ENCODE measurements at places on chromosomes 11 and 22. TPM values are rescaled to one million over a fixed set of nuclear protein-coding genes. Genes with fewer than 3 reads are reported as not detected.

DNA sequence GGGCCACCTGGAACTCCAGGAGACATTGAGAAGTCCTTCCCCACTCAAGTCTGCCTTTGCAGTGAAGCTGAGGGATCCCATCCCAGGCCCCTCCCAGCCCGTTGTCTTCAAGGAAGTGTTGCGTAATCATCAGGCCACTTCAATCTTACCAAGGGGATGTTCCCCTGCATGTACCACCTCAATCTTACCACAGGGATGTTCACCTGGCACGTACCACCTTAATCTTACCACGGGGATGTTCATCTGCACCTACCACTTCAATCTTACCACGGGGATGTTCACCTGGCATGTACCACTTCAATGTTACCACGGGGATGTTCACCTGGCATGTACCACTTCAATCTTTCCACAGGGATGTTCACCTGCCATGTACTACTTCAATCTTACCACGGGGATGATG, 108.0 kb upstream of the SYN3 start:
- no peak for DNase-seq

DNA sequence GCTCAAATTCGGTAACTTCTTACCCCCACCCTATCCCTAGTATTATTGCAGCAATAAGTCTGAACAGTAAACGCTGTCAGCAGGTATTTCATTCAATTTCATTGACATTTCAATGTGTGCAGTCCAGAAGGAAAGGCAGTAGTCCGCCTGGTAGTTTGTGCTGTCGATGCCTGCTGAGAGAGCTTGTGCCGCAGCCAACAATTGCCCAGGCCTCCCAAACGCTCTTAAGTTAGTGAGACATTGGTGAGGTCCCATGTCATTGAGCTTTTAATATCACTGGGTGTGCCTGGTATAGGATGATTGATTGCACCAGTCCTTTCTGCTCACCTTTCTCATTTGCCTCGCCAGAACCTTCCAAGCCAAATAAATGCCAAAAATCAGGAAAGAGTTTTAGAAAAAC, 28.1 kb downstream of the ALKBH3 start:
- DNase-seq: no peak

DNA sequence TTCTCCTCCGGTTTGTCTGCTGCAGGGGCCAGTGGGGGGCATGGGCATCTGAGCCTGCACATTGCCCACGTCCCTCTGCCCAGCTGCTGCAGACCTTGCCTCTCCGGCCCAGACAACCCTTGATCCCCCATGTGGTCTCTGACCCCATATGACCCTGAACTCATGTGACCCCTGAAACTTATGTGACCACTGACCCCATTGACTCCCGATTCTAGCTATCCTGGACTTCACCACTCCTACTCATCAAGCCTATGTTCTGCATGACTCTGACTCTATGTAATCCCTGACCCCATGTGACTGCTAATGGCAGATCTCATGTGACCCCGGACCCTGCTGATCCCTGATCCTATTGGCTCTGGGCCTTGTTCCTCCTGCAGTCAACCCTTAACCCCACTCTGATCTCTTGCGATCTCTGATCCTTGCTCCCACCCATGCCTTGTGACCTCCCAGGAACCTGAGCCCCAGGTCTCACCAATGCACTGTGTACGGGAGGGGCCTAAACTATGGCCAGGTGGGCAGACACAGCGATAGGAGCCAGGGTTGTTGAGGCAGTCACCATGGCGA, 5.7 kb downstream of the LTBP3 start:
- DNase-seq: no peak

DNA sequence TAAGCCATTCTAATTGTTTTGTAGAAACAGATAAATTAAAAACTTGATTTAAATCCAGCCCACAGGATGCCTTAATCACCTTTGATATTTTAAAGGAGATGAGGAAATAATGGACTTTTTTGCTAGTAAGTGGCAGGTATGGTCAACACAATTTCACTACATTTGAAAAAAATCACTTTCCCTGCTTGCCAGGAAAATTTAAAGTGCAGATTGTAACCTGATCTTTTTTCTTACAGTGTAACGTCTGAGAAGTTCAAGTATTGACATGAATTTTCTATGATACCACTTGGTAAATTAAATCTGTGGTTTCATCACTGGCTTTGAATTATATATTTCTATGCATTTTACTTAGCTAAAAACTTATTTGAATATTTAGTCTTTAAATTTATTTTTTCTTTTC, 65.3 kb downstream of the ARHGEF12 start:
- DNase-seq: no peak

DNA sequence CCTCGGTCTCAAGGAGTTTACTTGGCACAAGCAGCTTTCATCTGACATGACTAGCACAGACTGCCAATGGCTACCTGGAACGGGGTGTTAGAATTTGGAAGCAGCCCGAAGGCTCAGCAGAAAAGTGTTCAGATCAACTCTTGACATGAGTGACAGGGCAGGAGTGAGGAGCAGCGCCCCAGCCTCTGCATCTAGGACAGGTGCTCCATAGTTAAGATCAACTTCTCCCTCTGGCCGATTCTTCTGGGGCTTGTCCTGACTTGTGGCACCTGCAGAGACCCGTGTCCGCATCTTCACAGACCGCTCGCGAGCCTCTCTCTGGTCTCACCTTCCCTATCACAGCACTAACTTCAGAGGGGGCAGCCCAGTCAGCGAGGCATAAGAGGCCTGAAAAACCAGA, 42.5 kb upstream of the CHKA start:
- DNase-seq: no peak

DNA sequence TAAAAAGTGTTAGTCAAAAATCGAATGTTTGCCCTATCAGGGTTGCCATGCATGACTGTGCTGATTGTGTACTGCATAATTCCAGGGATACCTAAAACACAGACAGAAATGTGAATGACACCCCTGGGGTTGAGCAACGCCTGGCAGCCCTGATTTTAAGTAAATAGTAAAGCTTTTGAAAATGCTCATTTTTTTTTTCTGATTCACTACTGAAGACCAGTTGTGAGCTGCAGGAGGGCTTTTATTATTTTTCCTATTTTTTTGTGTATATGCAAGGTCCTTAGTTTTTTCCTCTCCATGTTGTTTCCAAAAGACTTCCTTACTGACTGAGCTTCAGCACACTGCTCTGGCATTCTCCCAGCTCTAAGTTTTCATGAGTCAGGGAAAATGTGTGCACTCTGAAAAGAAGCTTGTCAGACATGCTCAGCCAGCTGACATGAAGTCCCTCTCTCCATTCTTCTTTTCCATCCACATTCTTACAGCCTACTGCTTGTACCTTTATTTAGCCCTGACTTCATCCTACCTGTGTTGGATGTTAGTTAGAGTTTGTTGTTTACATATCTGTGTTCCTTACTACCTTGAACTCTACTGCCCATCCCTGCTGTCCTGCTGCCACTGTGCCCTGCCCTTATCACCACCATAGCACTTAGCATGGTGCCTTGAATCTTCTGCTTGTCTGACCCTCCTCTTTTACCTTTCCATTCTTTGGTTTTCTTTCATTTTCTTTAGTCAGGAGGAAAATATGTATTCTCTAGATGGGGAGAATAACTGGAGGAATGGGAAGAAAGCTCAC, 79.5 kb downstream of the HORMAD2 start:
- DNase-seq: no peak

DNA sequence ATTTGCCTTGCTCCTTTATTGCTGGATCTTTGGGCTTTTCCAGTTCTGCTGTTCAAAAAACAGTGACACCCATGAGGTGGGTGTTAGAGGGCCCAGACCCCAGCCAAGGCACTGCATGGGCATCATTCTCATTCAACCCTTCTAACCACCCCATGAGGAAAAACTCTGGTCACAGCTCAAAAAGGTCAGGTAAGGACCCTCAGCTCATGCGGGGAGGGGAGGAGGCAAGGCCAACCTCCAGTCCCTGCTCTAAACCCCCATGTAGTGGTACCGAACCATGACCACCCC, 7.4 kb downstream of the GNB1L start:
- no peak for DNase-seq

The ROBO4 gene
- 0.95 TPM for polyA plus RNA-seq

GRCh38 chr22:32532820-32533128, 58.2 kb downstream of the FBXO7 start:
- no peak for DNase-seq

The KCNJ1 gene
- not detected for polyA plus RNA-seq

DNA sequence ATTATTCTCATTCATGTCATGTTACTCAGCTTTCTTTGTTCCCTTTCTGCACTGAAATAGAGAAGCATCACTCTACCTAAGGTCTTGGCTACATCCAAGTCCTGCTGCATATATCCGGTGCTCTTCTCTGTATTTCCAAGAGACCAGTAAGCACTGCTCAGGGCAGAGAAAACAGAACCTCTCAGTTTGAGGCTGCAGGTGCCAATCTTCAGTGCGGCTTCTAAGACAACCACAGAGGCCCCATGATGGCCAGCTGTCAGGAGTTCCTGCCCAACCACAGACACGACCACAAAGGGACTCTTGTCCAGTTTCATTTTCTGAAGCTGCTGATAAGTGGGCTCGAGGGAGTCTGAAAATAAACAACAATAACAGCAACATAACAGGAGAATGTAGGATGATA, 378.4 kb upstream of the PITPNB start:
- no peak for DNase-seq

DNA sequence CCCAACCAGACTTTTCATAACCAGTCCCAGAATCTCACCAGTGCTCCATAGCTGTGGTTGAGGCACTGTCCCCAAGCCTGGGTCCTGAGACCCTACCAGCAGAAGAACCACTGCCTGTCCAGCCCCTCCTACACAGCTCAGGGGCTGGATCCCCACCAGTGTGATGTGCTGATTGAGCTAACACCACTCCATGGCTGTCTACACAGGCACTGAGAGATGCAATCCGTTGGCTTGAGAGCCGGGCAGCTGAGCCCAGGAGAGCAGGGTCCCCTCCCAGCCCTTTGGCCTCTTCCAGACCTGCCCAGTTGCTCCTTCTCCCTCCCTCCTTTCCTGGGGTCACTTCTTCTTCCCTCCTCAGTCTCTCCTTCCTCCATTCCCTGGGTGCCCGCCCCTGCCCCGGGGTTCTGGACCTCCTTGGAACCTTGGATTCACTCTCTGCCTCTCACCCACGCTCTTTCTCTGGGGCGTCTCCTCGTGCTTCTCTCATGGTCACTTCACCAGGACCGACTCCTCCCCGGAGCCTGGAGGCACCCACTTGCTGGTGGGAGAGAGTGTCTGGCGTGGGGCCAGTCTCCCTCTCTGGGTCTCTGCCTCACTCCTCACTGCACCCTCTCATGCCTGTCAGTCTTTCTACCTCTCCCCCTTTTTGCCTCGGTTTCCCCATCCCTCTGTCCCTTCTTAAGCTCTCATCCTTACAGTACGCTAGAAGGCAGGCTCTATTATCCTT, 706 bp upstream of the SCYL1 start:
- DNase-seq: peak; percentile 54

GRCh38 chr11:102026217-102026616, 21.0 kb upstream of the CFAP300 start:
- DNase-seq: no peak

The SYT7 gene
- polyA plus RNA-seq: 1.1 TPM

GRCh38 chr22:38038426-38038825, 18.8 kb upstream of the PICK1 start:
- DNase-seq: peak; percentile 5

DNA sequence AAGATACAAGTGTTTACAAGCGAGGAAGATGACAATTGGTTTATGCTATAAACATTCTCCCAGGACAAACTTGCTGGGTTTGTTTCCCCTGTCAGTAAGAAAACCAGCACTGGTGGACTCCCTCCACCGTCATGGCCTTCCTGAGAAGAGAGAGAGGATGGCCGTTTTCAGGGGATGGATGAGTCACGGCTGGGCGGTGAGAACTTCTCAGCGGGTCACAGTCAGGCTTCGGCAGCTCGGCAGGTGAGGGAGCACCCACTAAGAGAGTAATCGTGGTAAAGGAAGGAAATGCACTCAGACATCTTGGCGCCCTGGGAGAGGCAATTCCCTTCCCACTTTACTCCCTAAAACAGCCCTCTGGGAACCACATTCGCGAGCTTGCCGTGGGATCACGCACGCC, 83.9 kb downstream of the NCAM1 start:
- DNase-seq: no peak

- DNase-seq: no peak
Observed at GRCh38 chr22:48796310-48797015, 1031.2 kb downstream of the BRD1 start.

DNA sequence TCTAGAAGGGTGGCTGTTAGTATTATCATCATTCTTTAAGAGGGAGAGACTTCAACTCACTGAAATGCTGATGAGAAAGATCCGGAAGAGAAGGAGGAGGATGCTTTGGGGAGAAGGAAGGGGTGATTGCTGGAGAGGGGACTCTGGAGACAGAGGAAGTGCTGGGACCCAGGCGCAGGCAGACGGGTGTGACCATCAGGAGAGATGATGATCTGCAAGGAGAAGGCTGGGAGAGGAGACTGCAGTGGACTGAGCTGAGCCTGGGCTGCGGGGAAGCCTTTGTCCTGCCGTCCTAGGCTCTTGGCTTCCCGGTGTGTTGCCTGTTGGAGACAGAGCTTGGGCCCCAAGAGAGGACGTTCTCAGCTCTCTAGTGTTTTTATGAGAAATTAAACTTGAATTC, 22.6 kb downstream of the RASD2 start:
- no peak for DNase-seq

The OR5D14 gene
- not detected for polyA plus RNA-seq

DNA sequence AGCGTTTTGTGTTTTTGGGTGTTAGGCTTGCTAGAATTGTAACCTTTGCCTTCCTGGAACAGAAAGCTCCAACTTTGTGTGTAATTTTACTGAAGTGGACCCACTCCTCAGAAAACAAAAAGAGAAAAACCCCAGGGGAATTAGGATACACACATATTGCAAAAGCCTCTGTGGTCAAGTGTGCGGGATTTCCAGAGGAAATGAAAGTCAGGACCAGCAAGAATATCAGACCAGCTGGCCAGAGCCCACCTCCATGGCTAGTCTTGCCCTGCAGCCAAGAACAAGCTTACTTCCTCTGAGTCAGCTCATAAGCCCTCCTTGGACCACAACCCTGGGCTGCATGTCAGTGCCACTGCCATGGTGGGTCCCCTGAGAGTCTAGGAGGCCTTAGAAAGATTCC, 37.0 kb upstream of the FTH1 start:
- DNase-seq: no peak

The KDM4E gene
- polyA plus RNA-seq: not detected

DNA sequence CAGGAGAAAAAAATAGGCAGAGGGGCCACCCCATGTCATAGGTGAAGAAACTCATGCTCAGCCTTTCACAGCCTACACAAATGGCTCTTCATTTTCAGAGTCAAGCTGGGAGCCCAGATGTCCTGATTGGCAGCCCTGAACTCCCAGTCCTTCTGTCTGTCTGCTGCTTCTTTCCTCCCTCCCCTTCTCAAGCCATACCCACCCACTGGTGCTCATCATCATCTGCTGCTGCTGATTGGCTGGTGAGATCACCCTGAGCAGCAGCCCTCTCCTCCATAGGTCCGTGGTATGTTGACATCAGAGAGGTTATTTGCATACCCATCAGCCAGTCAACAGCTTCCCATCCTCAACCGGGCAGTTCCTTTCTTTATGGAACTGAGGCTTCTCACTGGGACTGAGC, 46.1 kb upstream of the PRDM11 start:
- DNase-seq: peak; percentile 51

GRCh38 chr11:98600786-98601773, 419.7 kb upstream of the CNTN5 start:
- DNase-seq: no peak
